Fibroblast of upper back skin (primary cell): ENCODE measurements at places on chromosomes 3 and 15.

DNA sequence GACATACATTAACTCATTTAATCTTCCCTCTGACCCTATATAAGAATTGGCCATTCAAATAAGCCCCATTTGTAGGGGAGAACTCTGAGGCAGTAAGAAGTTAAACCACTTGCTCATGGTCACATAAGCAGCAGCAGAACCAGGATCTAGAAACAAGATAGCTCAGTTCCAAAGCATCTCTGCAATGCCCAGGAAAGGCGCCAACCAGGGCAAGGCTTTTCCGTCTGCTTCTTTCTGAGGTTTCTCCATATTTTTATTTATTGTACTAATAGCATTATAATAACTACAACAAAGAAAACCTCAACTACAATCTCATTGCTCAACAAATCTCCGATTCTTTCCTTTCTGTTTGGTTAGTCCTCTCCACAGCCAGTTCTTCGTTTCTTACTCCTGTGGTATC lies 4.3 kb upstream of the UBE2E2 start:
- DNase-seq: no peak

GRCh38 chr15:58108117-58108516 lies 30.1 kb upstream of the AQP9 start:
- no peak for DNase-seq

DNA sequence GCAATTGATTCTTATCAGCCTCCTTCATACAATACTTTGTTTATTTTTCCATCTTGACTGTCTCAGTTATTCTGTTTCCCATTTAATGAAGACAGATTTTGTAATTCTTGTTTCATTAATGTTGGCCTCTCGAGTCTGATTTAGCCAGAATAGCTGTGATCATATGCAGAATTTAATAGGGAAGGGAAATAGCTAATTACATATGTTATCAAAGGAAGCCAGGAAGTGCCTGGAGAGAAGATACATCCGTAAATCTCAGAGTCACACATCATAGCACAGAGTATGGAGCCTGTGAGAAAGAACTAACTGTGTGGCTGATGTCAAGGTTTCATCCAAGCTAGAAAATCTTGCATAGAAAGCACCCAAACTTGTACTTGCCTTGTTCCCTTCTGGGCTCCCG lies 288.9 kb upstream of the SLCO3A1 start:
- DNase-seq: no peak

- DNase-seq: no peak
These were observed 50.7 kb downstream of the DNAJB8 start for GRCh38 chr3:128415773-128416577.

DNA sequence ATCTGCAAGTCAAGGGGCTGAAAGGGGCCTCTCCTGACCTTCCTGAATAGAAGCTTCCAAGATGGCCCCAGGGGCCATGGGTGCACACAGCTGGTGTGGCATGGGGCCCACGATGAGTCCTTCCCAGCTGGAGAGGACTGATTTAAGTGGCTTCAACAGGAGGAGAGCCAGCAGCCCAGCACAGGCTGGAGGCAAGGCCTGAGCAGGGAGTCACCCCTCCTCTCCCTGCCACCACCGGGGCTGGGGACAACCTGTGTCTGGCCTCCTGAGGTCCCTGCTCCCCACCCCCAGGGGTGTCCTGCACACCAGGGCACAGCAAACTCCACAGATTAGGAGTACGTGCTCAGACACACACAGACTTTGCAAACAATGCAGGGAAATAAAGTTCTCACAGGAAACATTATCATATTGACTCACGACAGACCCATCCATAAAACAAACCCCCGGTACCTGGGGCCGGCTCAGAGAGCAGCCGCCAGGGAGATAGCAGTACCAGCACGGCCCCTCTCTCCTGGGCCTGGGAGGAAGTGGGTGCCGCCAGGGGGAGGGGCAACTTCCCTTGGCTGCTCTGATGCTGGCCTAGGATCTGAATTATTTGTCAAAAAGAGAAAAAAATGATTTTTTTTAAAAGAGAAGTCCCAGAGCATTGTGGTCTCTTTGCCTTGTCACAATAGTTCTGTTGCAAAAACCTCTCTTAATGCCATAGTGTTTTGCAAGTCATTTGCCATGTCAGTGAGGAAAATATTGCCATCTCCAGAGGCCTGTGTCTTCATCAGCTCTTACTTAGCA lies 21.9 kb upstream of the TSEN2 start:
- no peak for DNase-seq

GRCh38 chr3:62987721-62988120 lies 112.5 kb upstream of the CADPS start:
- DNase-seq: no peak

DNA sequence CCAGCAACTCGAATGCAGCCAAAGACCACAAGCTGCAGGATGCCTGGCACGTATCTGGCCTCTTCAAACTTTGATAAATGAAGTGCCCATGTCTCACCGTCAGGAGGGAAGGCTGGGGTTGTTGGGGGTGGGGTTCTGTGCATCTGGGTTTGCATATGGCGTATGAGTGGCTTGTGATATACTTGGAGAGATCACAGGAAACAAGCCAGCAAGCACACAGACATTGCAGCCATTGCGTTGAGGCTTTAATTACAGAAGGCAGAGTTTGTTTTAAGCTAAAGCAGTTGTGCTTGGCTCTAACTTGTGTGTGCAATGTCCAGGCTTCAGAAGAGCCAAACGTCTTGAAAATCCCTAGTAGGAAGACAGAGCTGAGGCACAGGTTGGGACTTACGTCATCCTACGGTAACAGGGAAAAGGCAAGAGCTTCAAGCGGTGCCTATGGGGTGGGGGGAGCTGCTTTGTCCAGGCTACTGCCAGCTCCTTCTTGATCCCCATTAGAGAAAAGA lies 109.2 kb downstream of the ASB7 start:
- no peak for DNase-seq

DNA sequence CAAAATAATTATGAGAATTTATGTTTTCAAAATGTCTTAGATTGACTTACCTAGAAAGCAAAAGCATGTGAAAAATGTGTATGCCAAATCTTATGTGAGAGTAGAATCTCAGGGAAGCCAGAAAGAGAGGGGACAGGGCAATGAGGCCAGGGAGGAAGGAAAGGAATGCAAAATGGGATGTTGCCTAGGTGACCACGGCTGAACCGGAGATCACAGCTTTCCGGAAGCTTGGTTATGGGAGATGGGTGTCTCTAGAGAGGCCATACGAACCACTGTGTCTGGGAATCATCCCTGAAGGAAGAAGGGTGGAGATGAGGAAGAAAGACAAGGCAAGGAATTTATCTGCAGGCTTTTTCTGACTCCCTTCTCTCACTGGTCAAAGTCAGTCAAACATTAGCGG lies 76.0 kb downstream of the SUCLG2 start:
- DNase-seq: peak; percentile 37

GRCh38 chr15:64249883-64250575 lies 87.2 kb upstream of the PPIB start:
- DNase-seq: peak; percentile 52

- DNase-seq: no peak
These were observed 610.2 kb downstream of the TBL1XR1 start for GRCh38 chr3:176587089-176587488.

DNA sequence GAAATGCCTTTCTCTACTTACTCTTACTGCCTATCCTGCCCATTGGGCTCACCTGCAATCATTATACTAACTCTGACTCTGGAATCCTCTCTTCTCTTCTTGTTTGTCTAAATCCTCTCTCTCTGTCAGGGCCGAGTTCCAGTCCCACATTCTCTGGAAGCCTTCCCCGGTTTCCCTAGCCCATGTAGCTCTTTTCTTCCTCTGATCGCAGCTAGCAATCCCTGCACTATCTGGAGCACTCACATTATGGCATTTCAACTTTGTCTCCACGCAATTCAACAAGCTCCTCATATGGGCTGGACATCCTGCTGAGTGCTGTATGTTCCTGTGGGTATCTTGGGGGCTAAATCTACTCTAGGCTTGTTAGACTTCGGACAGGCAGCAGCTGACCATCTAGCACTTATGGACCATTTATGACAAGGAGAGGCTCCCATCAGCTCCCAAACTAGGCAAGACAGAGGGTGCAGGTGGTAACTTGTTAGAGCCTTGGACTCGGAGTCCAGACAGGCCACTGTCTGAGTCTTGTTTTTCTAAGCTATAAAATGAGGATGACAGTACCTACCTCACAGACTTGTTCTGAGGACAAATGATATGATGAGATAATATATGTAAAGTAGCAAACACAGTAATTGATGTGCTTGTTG lies 58.3 kb downstream of the EPHB3 start:
- no peak for DNase-seq

DNA sequence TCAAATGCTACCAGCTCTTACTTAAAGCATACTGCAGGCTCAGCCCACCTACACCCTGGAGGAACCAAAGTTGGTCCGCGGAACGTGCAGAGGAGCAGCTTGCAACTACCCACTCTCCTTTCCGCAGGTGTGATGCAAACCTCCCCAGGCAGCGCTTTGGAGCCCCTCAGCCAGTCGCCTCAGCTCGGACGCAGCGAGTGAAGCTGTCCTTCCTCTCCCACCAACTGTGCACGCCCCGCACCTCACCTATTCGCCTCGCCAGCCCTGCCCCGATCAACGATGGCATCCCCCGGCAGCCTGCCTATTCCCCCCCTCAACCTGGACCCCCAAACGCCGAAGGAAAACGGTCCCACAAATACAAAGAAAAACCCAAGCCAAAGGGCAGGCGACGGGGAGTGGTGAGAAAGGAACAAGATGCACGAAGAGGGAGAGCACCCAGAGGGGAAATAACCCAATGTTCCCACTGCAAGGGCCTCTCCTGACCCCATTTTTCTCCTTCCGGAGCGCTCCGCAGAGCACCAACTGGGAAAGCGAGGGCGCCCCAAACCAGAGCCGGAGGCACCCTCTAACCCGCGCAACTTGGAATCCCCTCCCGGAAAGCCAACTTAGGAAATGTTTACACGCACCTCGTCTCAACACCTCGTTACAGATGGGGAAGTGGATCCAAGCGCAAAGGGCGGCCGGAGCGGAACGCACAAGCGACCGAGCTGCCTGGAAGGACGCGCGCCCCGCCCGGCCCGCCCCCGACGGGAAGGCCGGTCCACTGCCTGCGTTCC lies 665 bp downstream of the GLB1 start:
- DNase-seq: peak; percentile 18

- DNase-seq: peak; percentile 43
These were observed 31.8 kb downstream of the LPP start for GRCh38 chr3:188185717-188186251.

- DNase-seq: no peak
These were observed 336.3 kb upstream of the CFAP20DC start for GRCh38 chr3:59386165-59386564.

DNA sequence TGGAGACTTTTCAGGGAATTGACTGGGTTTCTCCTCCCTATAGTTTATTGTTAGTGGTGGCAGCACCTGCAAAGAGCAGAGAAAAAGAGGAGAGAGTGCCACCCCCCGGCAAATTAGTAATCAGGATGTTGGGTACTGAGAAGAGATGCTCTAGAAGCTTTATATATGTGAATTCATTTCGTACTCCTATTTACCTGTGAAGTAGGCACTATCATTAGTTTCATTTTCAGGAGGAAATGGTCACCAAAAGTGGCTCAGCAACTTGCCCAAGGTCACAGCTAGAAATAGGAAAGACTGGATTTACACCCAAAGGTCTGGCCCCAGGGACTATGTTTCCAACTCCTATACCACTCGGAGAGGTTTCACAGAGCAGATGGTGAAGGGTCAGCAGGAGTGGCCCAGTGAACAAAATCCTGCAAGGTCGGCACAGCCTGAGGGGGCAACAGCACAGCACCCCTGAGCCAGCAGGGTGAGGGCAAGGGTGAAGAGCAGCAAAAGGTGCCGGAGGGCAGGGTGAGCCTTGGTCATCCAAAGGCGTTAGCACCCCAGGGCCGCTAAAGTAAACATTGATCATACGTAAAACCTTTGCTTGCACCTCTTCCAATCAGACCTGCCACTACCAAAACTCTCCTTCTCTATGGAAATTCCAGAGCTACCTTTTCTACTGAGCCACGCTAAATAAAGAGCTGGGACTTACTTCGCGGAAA lies 23.6 kb downstream of the VGLL4 start:
- DNase-seq: no peak

DNA sequence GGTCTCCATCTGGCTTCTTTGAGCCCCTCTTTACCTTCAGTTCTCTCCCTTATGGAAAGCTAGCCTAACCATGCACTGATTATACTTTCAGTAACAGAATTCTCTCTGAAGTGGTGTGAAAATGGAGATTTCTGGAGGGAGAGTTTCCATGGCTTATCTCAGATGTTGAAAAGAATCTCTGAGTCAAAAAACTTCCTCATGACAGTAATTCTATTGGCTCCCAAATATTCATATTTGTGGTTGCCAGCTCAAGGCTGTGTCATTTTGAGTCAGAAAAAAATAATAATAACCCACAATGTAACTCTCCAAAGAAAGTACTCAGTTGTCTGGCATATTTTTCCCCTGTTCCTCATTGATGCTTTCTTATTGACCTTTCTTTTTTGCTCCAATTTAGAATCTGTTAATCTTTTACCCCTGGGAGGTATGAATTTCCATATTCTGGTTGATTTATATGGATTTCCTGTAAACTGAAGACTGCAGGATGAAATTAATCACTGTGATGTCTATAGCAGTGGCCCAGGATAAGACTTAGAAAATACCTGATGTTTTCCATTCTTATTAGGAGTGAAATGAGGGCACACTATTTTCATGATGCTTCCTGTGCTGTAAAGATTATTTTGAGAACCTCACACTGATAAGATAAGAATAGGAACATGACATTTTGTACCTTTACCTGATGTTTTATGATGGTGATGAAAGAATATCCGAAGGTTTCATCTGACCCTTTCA lies 149.5 kb upstream of the EPHA3 start:
- DNase-seq: peak; percentile 97

- DNase-seq: no peak
These were observed 36.2 kb downstream of the ZNF589 start for GRCh38 chr3:48276911-48277641.

DNA sequence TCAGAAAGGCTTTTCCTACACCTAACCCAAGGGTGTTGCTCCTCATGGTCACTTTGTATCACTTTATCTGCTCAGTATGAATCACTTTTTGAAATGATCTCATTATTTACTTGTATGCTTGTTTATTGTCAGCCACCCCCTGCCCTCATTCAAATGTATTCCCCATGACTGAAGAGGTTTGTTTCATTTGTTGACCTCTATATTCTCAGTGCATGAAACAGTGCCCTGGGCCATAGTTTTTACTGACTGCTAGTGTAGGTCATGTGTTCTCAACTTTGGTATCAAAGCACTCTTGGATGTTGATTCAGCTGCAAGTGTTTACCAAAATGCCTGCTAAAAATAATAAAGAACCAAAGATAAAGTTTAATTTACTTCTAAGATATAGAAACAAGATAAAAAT lies 381.7 kb upstream of the ARPP21 start:
- DNase-seq: no peak

DNA sequence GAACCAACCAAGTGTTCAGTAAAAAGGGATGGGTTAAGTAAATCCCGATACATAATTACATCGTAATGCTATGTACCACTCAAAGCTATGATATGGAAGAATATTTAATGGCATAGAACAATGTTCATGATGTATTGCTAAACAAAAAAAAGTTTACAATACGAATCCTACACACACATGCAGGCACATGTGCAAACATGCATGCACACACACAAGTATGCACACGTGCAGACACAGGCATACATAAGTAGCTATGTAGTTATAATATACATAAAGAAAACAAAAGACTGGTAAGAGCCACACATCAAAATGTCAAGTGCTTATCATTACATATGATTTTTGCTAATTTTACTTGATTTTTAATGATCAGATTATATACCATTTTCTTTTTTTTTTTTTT lies 74.2 kb downstream of the ARRDC4 start:
- DNase-seq: no peak
